ENCODE measurements at places on chromosomes 3 and 15.

DNA sequence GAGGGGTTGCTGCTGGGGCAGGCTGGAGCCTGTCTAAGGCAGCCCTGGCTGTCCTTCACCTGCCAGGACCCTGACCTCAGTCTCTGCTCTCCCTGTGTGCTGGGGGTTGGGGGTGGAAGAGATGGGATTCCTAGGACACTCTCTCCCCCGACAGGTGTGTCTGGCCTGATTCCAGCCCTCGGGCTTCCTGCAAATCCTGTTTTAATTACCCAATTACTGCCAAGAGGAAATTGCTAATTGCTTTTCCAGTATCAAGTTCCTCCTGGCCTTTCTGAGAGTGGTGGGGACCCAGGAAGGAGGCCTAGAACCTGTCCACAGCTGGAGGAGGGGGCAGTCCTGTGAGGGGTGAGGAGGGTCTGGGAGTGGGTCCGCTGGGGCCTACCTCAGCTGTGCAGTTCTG lies 15.8 kb downstream of the PLXNA1 start:
- no peak for DNase-seq

- no peak for DNase-seq
Observed at GRCh38 chr3:171443211-171443957, 16.8 kb downstream of the TNIK start.

DNA sequence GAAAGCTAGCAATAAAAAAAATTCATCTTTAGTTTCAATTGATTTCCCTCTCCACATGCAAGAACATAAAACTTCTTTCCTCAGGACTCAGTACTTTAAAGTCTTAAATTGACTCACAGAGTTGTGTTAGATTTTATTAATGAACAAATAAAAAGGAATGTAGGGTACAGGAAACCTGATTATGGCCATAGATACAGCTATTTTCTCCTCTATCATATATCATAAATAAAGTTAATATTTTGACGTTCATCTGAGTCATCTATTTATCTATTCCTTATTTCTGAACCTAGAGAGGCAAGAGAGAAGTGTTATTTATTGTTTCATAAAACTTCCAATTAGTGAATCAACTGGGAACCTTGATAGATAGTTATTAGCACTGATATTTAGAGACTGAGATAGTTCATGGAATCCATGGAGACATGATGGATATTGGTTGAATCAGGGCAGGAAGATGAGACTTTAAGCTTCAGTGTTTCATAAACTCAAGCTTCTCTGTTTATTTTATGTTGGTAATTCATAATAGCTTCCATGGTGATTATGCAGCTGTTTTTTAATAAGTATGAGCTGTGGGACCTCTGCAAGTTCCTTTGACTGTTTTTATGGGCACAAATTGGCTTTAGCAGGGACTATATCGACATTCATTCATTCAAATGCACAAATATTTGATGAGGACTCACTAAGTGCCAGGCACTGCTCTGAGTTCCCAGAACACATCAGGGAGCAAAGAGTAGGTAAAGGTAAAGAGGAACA lies 143.5 kb upstream of the TGFBR2 start:
- DNase-seq: no peak

DNA sequence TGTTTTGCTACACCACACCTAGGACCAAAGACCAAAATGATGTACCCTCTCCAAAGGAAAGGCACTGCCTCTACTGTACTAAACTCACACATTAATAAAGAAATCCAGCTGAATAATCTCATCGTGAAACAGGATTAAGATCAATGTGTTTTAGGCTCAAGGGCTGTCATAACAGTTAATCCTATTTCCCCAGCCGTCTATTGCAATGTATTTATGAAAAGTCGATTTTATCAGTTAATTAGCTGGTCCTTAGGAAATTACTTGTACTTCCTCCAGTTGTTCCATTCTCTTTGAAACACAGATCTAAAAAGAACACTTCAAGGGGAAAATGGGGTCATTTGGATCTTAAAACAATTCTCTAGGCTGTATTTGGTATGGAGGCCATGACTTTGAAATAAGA lies 8.5 kb downstream of the ETV5 start:
- DNase-seq: no peak

- DNase-seq: no peak
Observed at GRCh38 chr15:83904107-83905040, 250.5 kb downstream of the ADAMTSL3 start.

DNA sequence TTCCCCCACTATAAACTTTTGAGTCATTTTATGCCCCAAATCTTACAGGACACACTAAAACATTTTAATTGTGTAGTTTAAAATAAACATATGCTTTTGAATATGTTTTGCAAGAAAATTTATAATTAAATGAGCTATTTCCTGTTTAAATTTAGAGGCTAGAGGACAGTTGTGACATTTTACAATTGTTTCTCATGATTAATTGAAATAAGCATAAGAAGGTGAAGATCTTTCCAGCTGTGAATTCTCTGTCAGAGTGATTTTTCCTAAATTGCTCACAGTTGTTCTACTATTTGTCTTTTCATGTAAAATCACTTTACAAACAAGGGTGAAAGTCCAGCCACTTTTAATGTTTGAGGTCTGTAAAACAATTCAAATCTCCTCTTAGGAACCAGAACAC lies 892.3 kb downstream of the CADM2 start:
- no peak for DNase-seq

All from stimulated activated CD8-positive, alpha-beta memory T cell treated with anti-CD3 and anti-CD28 coated beads, Interleukin-15, amount 100 ng/mL, for 48 hours (primary cell).